ENCODE measurements at places on chromosomes 3 and 15.

GRCh38 chr3:138082992-138083386, 32.4 kb downstream of the DZIP1L start:
- DNase-seq: no peak

GRCh38 chr3:17656264-17656663, 86.2 kb downstream of the TBC1D5 start:
- no peak for DNase-seq

- no peak for DNase-seq
These were observed 10.0 kb downstream of the ATR start for GRCh38 chr3:142568393-142569017.

GRCh38 chr3:3165241-3165640, 14.2 kb downstream of the CRBN start:
- DNase-seq: no peak

DNA sequence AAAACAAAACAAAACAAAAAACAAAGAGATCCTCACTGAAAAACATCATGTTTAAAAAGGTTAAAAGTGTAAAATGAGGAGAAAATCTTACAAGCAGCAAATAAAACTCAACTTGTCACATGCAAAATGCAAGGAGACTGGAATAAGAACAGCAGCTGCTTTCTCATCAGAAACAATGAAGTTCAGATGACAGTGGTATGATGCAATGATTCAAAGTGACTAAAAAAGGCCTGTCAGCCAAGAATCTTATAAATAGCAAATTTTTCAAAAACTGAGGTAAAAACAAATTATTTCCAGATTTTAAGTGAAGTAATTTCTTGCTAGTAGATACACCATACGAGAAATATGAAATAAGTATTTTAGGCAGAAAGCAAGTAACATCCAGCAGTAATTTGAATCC, 68.6 kb upstream of the EPHA3 start:
- DNase-seq: no peak

GRCh38 chr3:178100908-178101307, 435.3 kb upstream of the KCNMB2 start:
- no peak for DNase-seq

DNA sequence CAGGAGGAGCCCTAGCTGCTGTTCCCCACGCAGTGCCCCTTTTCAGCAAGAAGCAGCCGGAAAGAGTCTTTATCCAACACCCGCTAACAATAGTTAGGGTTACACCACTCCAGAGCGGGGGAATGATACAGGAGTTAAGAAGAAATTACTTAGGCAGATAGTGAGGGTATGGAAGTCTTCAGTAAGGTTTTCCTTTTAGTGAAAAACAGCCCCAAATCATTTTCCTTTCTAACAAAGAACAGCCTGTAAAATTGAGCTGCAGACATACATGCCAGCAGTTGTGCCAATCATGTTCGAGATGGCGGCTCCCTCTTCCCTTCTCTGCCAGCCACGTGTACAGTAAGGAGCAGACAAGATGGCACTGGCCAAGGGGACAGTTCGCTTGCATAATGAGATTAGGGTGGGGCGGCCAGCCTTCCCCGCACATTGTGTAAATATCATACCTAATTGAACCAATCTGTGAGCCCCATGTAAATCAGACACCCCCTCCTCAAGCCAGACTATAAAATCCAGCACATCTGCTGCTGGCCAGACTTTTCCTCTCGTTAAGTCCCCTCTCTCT, 18.5 kb upstream of the SENP5 start:
- DNase-seq: no peak

GRCh38 chr15:38691965-38692788, 127.6 kb upstream of the RASGRP1 start:
- no peak for DNase-seq

DNA sequence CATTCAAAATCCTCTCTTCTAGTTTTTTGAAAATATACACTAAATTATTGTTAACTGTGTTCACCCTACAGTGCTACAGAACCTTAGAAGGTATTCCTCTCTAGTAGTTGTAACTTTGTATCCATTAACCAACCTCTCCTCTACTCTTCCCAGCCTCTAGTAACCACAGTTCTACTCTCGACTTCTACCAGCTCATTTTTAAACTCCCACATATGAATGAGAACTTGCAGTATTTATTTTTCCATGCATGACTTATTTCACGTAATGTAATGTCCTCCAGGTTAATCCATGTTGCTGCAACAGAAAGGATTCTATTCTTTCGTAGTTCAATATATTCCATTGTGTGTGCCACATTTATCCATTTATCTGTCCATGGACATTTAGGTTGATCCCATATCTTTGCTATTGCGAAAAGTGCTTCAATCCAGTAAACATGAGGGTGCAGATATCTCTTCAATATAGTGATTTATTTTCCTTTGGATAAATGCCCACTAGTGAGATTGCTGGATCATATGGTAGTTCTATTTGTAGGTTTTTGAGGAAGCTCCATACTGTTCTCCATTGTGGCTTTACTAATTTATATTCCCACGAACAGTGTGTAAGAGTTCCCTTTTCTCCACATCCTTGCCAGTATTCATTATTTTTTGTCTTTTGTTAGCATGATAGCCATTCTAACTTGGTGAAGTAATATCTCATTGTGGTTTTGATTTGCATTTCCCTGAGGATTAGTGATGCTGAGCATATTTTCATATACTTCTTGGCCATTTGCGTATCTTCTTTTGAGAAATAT, 113.7 kb upstream of the SMAD3 start:
- no peak for DNase-seq

DNA sequence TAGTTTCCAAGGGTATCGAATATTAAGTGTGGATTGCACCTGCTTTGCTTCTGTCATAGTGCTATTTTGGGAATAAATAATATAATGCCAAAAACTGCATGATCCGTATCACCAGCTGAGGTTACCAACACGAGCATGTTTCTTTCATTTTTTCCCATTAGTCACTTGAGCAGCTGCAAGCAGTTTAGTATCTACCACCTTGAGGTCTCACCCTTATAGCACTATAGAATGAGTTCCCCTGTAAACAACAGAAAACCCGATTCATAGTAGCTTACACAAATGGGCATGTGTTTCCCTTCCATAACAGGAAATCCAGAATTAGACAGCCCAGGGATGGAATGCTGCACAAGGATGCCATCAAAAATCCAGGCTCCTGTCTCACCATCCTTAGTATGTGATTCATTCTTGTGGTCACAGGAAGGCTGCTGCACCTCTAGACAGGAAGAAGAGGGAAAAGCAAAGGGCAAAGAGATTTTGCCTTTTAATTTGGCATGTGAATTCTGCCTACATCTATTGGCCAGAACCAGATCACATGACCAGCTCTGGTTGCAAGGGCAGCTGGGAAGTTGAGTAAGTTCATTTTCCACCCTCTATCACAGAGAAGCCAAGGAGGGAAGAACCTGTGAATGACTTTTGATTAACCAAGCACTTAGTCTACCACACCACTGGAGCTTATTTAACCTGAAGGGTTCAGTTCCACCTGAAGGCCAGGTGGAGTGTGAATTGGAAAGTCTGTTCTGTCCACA, 91.3 kb upstream of the SLC25A36 start:
- no peak for DNase-seq

DNA sequence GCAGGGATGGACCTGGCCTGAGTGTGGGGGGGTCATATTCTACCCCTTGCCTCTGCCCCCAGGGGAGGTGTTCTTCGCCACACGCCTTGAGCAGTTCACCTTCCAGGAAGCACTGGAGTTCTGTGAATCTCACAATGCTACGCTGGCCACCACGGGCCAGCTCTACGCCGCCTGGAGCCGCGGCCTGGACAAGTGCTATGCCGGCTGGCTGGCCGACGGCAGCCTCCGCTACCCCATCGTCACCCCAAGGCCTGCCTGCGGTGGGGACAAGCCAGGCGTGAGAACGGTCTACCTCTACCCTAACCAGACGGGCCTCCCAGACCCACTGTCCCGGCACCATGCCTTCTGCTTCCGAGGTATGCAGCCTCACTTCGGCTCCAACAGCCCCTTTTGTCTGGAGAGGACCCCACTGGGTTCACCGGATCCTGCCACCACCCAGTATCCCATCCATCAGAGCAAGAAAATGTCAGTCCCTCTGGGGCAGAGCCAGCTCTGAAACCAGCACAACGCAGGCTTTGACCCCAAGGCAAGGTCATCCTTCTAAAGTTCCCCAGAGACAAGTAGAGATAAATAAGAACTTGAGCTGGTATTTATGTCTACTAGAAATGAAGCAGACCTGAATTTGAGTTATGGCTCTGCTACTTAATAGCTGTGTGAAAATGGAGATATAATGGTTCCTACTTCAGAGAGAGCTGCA, 45.8 kb downstream of the HAPLN3 start:
- no peak for DNase-seq

GRCh38 chr3:188049606-188050530, 104.1 kb upstream of the LPP start:
- no peak for DNase-seq

DNA sequence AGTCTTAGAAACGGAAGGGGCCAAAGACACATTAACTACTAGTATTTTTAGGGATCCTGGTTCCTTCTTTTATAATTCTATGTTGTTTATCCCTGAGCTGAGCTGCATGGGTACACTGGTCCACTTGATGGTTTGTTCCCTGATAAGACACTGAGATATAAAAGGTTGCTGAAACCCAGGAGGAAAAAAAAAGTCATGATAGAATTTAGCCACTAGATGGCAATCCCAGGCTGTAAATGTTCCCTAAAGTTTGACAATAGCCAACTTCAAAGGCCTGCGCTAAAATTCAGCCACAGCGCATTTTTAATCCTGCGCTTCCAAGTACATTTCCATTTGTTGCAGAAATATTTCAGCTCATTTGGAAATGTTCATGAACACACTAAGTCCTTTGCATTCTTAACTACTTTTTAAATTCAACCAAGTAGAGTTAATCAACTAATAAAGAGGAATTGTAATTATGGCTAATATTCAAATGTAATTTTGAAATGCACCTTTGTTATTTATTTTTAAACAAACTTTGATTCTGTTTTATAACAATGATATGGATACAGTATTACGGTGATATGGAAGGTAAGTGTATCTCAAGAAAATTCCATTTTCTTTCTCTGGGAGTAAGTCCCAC, 249.3 kb upstream of the FEZF2 start:
- no peak for DNase-seq

- DNase-seq: no peak
These were observed 5.1 kb downstream of the PDCD10 start for GRCh38 chr3:167729591-167729990.

DNA sequence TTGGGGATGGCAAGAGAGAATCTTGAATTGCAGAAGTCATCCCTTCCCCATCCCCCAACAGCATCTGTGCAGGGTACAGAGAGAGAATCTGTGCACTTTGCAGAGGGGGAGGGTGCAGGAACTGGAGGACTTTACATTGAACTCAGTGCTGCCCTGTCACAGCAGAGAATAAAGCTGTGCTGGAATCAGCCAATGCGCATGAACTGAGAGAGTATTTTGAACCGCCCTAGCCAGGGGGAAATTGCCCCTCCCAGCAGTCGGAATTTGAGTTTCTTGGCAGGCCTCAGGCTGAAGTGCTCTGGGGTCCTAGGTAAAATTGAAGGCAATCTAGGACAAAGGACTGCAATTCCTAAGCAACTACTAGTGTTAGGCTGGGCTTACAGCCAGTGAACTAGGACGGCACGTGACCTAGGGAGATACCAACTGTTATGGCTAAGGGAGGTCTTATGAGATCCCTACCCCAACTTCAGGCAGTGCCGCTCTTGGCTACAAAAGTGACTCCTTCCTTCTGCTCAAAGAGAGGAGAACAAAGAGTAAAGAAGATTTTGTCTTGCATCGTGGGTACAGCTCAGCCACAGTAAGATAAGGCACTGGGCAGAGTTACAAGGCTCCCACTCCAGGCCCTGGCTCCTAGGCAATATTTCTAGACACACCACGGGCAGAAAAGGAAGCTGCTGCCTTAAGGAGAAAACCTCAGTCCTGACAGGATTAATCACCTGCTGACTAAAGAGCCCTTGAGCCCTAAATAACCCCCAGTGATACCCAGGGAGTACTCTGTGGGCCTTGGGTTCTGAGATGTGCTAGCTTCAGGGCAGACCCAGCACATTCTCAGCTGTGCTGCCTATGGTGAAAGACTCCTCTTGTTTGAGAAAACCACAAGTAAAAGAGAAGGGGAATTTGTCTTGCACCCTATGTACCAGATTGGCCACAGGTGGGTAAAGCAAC, 300.5 kb upstream of the ALCAM start:
- DNase-seq: no peak

DNA sequence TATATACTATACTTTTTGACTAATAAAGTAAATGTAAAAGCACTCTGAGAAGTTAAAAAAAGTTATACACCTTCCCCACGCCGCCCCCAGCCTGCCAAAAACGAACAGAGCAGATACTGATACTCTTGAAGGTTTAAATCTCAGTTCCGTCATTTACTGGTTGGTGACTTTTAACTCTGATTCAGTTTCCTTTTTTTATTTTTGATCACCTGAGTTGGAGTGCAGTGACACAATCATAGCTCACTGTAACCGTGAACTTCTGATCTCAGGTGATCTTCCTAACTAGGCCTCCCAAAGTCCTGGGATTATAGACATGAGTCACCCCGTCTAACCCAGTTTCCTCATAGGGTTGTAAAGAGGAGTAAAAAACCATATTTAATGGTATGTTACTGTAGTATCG, 3.3 kb upstream of the TIPIN start:
- DNase-seq: no peak

Data from stimulated activated CD4-positive, alpha-beta T cell treated with anti-CD3 and anti-CD28 coated beads, Interleukin-4, amount 100 ng/mL, for 4 hours (primary cell).